ENCODE measurements at places on chromosomes 12 and 14.

GRCh38 chr14:75513911-75514672, 8.2 kb upstream of the BATF start:
- no peak for DNase-seq

DNA sequence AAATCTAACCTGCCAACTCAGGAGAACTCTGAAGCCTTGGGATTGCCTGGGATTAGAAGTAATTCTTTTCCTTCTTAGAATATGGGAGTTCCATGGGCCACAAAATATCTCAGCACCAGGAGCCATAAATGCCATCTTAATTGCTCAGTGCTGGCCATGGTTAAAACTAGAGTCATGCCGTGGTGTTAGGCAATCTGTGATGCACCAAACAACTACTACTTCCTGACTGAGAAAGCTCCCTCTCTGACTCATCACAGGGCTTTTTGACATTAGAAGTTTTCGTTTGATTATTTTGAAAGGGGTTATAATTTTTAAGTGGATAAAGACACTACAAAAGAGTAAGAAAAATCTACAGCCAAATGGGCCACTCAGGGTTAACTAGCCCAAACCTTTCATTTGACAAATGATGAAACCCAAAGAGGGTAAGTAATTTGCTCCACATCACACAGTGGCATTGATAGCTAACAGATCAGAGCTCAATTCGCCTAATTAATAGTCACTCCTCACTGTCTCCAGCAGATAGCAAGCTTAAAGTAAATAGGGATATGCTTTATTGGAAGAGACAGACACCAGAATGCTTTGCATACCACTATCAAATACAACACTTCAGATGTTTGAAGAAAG, 377.3 kb downstream of the EMP1 start:
- peak; percentile 18 for DNase-seq

GRCh38 chr12:50603817-50604639, 99.2 kb downstream of the DIP2B start:
- no peak for DNase-seq

DNA sequence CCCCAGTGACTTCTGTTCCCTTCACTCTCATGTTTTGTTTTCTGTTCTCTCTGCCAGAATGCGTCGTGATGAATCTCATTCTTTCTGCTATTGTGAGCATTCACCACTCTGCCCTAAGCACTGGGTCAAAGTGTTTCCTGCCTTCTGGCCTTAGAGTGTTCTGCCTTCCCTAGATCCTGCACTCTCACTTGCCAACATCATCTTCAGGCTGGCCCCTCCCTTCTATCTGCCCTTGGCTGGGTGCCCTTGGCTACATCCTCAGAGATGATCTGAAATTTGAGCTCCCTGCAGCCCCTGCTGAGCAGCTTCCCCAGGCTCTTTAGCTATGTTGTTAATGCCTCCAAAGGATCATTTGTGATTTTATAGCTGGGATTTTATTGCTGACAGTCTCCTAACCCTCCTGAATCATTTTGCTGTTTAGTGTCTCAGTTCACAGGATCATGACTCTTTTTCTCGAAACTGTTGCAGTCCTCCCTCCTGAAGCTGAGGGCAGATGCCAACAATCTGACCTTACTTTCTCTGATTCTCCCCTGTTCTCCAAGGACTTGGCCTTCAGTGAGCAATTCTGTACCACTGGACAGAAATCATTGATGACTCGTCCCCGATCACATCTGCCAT, 4.5 kb downstream of the DHRS2 start:
- DNase-seq = peak; percentile 55

DNA sequence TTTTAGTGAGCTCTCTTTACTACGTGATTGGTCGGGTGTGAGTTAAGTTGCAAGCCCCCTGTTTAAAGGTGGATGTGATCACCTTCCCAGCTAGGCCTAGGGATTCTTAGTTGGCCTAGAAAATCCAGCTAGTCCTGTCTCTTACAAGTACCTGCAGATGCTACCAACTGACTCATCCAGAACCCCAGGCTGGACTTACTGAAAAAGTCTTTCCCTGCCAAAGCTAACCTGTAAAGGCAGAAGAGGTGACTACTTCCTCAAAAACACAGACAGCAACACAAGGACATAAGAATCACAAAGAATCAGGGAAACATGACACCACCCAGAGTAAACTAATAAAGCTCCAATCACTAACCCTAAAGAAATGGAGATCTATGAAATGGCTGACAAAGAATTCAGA, 39.1 kb upstream of the HIGD1C start:
- no peak for DNase-seq

- no peak for DNase-seq
Measured at GRCh38 chr12:110705309-110705708, 16.4 kb upstream of the HVCN1 start.

GRCh38 chr12:65139389-65139788, 18.3 kb upstream of the WIF1 start:
- no peak for DNase-seq

DNA sequence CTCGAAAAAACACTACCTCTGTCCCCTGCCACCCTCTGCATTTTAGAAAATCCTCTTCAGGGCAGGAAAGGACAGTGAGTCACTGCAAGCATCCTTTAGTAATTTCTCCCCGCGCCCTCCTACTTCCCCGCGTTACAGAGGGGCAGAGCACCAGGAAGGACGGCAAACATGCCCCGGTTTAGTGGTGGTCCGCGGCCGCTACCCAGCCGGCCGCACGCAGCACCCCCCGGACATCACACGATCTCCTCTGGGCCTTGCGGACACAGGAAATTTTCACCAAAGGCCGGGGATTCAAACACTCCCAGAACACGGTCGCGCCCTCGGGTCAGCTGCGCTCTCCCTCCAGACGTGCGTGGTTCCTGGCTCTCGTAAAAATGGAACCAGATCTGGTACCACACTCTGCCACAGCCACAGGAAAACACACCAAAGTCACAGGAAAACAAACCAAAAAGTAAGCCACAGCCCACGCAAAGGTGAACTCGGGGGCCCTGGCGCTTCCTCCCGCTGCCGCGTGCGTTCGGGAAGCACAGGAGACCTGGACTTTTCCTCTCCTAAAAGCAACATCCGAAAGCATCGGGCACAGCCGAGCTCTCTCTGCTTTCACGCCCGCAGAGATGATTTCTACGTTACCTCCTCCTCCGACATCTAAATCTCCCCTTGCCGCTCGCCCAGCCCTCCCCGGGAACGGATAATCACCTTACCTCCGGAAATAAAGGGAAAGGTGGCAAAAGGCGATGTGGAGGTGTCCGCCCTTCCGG, 839 bp downstream of the SLC38A1 start:
- DNase-seq = peak; percentile 44

- no peak for DNase-seq
Measured at GRCh38 chr14:79363291-79363690, 848.0 kb downstream of the DIO2 start.

- DNase-seq = no peak
Measured at GRCh38 chr14:64525354-64525753, 15.2 kb upstream of the HSPA2 start.

DNA sequence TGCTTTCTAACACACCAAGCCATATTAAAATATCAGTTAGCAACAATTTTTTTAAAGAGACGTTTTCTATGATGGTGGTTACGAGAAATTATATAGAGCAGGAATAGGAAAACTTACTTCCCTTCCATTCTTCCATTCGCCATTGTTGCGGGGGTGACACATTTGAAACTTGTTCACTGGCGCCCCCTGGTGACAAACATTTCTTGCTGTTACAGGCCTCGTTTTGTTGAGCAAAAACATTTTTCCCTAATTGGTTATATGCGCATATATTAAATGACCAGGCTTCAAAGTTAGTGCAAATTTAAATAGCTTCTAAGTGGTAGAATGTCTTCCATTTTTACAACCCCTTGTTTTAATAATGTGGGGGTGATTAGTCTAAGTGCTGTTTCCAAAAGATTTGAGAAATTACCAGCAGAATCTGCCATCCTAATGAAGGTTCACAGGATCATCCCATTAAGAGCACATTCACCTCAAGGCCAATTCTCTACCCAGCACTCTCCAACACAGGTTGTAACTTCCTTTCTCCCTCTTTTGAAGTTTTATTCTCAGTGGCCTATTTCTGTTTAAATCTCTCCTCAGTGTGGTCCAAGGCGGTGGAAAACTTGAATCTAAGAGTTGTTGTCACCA, 1124.7 kb downstream of the FLRT2 start:
- peak; percentile 65 for DNase-seq

GRCh38 chr12:55385891-55386290, 14.4 kb upstream of the OR6C65 start:
- no peak for DNase-seq

DNA sequence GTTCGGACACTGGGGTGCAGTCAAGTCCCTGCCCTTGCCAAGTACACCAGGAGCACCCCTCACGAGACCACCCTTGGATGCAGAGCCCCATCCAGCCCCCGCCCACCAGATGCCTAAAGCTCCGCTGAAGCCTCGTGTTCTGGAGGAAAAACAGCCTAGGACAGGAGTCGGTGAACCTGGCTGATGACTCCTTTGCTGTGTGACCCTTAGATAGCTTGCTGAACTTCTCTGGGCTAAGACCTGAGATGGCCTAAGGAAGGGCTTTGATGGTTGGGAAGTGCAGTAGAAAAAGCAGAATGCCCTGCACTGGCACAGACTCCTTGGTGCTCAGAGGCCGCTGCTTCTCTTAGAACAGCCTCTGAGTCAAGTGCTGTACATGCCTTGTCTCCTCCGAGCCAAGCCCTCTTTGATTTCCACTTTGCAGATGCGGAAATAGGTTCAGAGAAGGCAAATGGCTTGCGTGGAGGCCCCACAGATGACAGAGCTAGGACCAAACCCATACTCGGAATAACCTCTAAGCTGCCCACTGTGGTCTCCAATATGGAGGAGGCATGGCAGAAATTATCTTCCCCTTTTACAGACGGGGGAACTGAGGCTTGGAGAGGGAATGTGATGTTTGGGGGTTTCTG, 52.3 kb downstream of the MVK start:
- no peak for DNase-seq

DNA sequence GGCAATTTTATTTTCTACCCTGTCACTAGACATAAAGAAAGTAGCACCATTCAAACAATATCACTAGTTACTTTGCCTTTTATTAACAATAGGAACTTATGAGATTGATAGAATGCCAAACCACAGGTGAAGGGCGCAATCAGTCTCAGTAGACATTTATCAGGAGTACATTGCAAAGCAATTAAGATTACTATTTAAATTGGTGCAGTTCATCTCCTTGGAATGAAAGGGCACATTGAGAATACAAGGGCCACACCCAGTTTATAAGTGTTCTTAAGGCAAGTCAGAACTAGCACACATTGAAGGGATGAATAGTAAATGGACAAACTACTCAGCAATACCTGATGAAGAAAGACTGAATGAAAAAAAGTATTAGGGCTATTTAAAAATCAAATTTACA, 601.4 kb downstream of the C12orf50 start:
- DNase-seq = no peak

DNA sequence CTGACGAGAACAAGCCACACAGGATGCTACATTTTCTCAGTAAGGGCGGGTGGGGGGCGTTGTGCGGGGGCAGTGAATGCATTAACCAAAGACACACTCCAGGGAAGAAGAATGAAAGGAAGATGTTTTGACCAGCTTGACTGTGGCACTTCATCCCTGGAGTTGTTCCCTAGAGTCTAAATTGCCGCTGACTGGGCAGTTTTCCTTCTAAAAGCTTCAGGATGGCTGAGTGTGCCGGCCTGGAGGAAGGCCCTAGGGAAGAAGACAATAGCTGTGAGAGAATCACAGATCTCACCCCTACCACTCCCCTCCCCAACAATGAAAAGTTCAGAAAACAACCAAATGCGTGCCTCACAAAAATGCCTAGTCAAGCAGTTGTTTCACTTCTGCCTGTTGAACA, 67.2 kb downstream of the NKX2-1 start:
- DNase-seq = no peak

DNA sequence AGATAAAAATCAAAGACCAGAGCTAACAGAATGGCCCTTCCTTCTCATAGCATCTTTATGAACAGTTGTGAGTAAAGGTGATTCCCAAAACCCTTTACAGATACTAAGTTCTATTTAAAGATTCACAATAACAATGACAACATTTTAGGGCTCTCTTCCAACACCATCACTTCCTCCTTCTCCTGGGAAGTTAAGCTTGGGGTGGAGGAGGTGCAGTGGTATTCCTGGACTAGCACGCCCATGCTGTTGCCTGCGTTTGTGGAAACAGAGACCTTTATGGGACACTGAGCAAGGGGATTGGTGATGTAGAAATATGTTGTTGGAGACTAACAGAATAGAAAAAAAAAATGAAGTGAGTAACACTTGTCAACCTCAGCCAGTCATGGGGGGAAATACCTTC, 22.5 kb downstream of the SYNE2 start:
- no peak for DNase-seq

DNA sequence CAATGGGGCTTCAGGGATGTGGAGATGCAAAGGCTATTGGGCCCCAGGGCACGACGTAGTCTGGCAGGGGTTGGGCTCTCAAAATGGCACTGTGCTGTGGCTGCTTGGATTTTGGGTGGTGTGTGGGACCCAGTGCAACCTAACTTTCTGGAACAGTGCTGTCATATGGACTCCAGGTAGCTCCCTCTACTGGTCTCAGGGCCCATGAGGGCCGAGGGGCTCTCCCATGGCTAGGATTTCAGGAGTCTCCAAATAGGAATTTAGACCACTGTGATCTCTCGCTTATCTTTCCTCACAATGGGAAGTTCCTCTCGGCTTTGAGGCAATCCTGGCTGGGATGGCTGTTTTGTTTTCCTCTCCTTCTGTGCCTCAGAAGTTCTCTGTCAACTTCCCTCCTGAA, 68.2 kb upstream of the MUCL1 start:
- DNase-seq = no peak

DNA sequence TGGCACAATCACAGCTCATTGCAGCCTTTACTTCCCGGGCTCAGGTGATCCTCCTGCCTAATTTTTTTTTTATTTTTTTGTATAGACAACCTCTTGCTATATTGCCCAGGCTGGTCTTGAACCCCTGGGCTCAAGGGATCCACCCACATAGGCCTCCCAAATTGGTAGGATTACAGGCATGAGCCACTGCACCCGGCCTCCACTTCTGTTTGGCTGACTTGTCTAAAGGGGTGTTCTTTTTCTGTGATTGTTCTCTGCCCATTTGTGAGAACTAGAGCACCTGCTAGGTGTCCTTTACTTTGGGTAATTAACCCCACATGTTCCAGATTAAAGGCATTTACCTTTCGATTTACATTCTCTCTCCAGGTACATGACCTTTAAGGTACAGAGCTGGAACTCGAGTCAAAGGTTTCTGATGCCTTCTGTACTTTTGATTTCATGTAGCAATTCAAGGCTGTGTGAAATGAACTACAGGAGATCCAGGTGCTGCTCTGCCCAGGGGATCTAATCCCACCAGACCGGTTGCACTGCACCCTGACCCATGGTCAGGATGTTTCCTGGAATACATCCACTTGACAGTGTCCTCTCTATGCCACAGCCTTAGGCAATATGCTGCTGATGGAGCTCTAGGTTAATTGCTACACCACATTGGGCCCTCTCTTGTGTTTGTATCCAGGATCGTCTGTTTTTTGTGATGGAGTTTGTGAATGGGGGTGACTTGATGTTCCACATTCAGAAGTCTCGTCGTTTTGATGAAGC, 163.6 kb downstream of the PRKCH start:
- no peak for DNase-seq

DNA sequence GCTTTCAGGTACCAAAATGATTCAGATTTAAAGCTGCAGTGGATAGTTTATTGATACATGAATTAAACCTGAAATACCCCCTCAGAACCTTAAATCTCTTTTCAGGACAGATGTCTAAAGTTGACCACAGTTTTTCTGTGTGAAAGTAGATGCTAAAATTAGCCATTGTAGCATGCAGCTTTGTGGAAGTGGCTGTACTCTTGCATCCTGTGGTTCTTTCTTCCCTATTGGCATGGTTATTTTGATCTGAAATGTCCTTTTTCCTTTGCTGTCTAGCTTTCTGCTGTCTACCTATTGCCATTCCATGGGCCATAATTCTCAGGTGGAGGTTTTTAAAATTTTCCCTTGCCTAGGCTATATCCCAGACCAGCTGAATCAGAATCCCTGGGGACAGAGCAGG, 455.6 kb downstream of the ZFP36L1 start:
- no peak for DNase-seq

Measured in LHCN-M2 (cell line).